ENCODE measurements at places on chromosomes 12 and 14.
A peak's percentile ranks its signal among the peaks of the same experiment; 100 is the strongest.

DNA sequence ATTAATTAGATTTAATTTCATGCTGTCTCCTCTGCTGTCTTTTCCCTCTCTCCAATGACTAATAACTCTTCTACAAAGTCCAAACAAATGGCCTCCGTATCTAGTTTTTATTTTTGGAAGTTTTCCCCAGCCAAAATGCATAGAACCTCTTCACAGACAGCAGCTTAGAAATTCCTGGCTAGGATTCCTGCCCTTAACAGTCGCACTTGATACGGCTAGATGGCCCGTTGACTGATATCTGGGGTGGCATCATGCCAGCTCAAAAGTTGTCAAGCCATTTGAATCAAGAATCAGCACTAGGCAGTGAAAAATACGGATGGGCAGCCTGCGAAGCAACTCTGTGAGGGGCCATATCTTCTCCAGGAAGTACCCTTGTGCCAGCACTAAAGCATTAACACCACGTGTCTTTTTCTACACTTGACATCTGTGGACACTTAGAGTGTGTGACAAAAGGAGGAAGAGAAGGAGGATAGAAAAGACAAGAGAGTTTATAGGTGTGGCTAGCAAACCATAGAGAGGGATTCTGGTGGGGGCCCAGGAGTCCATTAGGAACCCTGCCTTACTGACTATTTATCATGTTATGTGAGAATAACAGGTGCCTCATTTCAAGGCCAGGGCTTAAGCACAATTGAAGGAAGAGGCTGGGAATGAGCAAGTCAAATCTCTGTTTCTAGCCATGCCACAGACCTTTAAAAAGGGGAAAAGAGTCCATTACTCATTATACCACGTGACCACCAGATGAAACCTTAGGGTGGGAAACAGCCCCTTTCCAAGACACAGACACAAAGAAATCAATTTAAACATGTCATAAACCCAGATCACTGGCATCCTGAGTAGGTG, 39.2 kb upstream of the KRR1 start:
- no peak for DNase-seq

DNA sequence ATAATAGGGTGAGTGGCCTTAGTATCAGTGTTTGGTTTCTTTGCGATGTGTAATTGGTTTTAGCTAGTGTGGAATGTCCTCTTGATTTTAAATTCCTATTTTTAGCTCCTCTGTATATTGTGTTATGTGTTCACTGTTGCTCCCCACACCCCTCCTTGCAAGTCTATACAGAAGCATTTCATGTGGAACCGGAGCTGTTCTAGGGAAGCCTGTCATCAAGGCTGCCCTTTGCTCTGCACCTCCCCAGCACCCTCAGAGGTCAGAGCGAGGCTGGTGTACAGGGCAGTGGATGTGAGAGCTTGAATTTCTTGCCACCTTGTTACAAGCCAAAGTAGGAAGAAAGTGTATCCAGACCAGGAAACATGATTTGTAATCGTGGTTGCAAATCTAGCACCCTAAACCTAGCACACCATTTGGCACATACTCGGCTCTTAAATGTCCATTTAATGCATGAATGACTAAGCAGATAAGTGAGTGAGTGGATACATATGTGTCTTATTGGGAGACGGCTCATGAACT, 376.8 kb downstream of the RGS6 start:
- no peak for DNase-seq

DNA sequence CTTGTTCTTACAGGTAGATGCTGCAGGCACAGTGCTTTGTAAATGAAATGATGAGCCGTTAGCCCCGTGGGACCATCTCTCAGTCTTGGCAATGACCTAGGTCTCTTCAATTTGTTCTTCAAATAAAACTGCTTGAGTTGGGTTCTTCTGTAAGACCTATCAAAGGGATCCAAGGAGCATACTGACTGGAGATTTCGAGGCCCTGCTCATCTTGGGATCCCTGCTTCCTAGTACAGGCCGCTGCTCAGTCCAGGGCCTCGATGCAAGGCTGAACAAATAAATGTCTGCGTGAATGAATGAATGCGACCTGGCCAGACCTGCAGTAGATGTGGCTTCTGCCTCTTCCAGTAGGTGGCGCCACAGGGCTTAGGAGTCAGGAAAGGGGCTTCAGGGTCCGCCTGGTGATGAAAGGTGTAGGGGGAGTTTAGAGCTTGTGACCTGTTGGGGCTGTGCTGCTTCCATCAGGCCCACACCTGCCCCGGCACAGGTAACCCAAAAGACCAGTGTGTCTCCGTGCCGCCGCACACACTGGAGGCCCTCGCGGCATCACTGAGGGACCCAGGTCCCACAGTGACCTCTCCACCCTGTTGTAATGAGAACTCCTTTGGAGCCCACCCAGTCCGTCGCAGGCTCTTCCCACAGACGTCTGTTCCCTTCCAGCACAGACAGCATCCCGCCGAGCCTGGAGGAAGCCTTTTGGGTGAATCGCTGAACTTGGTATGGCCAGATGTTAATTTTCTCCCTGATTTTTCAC, 4.4 kb downstream of the CACNA1C start:
- peak; percentile 65 for DNase-seq

DNA sequence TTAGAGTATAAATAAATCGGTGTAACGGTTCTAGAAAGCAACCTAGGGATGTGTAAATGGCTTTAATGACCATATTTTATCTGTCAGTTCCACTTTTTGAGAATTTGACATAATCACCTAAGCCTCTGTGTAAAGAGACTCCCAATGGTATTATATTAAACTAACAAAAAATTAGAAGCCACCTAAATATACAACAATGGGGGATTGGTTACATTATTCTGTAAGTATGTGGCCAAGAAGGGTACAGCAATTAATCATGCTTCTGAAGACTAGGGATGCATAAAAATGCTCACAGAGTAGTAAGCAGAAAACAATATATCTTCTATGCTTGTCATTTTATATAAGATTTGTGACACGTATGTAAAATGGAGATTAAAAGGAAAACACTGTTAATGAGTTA, 10.5 kb downstream of the RNF10 start:
- no peak for DNase-seq

- DNase-seq: no peak
Measured at GRCh38 chr14:70814466-70814865, 5.2 kb upstream of the MAP3K9 start.

DNA sequence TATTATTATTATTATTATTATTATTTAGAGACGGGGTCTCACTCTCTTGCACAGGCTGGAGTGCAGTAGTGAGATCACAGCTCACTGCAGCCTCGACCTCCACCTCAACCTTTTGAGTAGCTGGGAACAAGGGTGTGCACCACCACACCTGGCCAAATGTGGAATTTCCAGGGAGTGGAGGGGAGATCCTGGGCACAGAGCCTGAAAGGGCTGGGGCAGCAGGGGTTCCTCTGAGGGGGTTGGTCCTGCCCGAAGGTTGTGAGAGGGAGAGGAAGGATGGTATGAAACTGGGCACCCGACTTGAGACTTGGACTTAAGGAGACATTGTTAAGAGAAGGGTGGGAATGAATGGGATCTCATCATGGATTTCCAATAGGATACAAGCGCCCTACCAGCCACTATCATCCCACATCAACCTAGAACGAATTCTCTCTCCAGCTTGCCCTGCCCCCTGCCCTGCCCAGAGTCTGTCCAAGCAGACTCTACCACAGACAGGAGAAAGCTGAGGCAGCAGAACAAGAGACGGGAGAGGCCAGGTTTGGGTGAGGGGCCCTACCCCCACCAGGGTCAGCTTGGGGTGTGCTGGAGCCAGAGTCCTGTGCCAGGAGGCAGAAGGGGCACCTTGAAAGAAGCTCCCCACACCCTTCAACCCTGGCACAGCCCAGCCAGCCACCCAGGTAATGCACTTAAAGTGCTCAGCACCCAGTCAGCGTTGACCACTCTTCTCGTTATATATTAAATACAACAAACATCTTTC, 2.4 kb upstream of the DYNC1H1 start:
- DNase-seq: peak; percentile 35

DNA sequence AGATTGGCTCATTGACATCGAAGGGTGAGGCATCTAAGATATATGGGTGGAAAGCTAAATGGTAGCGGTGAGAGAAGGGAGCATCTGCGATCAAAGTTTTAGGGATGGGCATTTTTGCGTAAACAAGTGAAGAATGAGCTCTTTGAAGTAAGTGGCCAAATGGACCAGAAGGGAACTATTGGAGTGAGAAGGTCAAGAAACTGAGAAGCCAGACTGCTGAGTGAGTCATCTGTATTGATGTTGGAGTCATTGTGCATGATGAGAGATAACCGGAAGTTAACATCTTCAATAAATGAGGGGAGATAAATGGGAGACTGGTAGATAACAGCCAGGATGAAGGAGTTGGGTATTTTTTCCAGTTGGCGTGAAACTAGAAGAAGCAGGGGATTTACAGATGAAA, 271.9 kb upstream of the PDE3A start:
- no peak for DNase-seq

- peak; percentile 79 for DNase-seq
Measured at GRCh38 chr14:54566410-54567223, at the start of gene SAMD4A. Gene SAMD4A, plus strand, starts transcription at chr14:54567128. Its CDS starts 789 bp downstream, at chr14:54567917.

DNA sequence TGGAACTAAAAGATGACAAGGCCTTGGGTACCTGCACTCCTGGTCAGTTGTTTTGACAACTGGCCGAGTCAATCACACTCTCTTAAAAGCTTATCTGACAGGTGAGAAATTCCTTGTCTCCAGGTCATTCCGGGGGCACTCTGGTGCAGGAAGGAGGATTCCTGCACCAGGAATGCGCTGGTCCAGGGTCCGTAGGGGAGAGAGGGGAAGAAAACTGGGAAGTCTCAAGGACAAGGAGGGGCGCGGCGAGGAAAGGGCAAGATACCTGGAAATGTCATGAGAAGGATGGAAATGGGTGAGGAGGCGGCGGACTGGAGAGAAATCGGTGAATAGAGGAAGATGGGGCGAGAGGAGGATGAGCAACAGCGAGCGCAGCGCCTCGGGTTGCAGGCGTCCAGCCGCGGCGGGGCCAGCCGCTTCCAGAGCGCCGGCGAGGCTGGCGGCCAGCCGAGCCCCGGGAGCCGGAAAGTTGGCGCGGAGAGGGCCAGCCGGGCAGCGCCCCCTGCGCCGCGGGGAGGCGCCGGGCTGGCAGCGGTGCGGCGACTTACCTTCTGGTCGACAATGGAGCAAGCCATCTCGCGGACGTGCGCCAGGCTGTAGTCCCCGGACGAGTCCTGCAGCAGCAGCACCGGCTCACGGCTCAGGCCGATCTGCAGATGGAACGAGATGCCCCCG, 809 bp downstream of the PRKD1 start:
- peak; percentile 72 for DNase-seq

DNA sequence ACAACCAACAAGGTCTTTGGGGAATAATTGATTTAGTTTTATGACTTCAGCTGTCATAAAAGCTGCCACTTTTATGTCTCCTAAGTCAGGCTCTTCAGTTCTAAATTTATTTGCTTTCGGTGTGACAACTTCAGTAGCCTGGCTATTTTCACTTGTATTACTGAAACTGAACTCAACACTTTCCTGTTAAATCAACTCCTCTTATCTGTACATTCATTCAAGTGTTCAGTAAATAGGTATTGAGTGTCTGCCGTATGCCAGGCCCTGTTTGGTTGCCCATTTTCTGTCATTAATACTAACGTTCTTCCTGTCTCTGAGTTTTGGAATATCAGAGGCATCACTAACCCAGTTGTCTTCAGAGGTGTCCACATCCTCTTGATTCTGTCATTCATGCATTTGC, 7.5 kb downstream of the UTP20 start:
- DNase-seq: no peak

- DNase-seq: no peak
Measured at GRCh38 chr14:53444677-53445312, 291.7 kb upstream of the DDHD1 start.

- no peak for DNase-seq
Measured at GRCh38 chr12:113770389-113770865, 195.7 kb downstream of the RBM19 start.

All from dorsolateral prefrontal cortex (tissue), 122 donors.